BE2C (cell line): ENCODE measurements at places on chromosomes 16 and 17.

DNA sequence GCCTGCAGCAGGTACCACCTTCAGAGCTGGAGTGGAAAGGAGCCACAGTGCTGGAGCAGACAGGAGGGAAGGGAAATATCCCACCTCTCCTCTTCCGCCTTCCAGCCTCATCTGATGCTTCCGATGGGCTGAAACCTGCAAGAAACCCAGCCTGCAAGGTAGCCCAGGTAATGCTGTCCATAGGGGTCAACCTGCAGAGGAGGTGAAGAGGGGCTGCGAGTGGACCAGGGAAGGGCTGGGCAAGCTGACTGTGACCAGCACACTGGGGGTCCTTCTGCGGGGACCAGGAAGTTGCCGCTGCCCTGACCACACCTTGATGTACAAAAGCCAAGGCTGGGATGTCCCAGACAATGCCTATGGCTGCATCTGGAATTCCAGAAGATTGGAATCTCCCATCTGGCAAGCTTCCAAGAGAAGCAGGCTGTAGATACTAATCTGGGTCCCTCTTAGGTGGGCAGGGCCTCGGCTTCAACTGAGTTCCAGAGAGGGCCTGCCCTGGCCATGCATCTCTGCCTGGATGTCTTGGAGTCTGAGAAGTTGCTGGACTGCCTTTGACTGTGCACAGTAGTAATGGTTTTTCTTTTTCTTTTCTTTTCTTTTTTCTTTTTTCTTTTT lies 5.8 kb downstream of the FOXL1 start:
- no peak for DNase-seq

- DNase-seq, result no peak
Observed at GRCh38 chr17:27352448-27353032, 58.6 kb downstream of the WSB1 start.

DNA sequence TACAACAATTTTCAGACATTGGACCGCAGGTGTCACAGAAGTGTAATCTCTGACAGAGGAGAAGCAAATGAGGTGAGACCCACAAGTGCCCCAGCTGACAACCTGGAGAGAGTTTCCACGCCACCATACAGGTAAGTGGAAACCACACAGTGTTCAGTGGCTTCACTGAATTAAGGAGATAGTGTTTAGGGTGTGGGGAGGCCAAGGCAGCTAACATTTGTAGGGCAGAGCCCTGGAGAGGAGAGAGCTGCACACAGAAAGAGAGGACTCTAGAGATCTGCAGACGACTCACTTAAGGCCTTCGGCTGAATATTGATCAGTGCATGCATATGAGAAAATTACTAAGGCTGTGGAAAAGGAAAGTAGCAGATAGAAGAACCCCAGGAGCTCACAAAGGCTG lies 228.9 kb upstream of the TNRC6C start:
- DNase-seq, result no peak

DNA sequence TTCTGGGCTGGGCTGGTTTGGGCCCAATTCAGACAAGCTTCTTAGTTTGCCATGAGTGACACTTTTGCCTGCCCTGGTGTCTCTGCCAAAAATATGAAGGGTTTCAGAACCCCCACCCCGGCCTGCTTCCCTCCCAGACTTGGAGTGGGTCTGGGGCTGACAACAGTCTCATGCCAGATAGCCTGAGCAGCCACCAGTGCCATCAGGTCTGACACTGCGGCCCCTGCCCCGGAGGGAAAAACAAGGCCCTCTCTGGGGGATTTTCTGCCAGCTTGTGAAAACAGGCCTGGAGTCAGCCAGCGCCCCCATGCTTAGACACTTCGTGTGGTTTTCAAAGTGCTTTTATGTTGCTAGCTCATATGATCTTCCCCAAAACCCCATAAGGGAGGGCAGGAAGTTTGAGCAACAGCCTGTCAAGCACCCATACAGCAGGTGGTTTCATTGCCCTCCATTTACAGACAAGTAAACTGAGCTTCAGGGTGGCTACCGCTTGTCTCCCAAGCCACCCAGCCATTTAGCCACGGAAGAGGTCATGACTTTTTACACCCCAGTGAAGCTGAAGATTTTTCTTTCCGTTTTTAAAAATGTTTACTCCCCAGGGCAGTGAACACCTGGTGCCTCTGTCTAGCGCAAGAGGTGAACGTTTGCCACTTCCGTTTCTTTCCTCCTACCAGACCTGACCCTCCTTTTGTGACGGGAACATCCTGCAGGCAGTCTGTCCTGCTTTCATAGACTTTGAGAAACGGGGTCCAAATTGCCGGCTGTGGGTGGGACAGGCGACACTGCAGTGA lies 300.6 kb downstream of the SEC14L1 start:
- peak; percentile 78 for DNase-seq

- peak; percentile 77 for DNase-seq
Observed at GRCh38 chr17:82613283-82614094, 34.8 kb downstream of the WDR45B start.

DNA sequence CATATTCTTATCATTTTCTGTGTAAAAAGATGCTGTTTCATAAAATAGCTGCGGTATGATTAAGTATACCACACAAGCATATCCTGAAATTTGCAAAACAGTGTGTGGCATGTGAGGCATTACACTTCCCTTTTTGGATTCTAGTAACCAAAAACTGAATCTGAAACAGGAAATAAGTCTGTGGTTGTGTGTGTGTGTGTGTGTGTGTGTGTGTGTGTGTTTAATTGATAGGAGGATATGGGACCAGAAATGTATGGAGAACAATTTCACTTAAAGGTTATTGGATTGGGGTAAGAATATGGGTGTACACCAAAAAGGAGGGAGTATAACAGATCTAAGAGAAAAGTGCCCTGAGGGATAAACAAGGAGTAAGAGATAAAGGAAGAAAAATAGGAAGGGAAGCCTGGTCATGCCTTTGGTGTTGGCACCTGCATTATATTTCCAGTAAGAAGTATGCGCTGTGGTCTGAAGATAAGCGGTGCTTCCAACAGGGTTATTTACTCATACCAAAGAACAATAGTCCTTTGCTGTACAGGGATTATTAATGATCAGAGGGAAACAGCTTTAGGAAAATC lies 4.0 kb downstream of the LYRM1 start:
- DNase-seq, result no peak
